Stimulated activated CD4-positive, alpha-beta T cell treated with anti-CD3 and anti-CD28 coated beads, Interleukin-4, amount 100 ng/mL, for 4 hours (primary cell): ENCODE measurements at places on chromosomes 3 and 15.
A peak's percentile ranks its signal among the peaks of the same experiment; 100 is the strongest.

- DNase-seq: no peak
Measured at GRCh38 chr3:150270883-150271590, 137.1 kb upstream of the TSC22D2 start.

GRCh38 chr3:119235151-119235550 is 5.5 kb downstream of the B4GALT4 start:
- no peak for DNase-seq

DNA sequence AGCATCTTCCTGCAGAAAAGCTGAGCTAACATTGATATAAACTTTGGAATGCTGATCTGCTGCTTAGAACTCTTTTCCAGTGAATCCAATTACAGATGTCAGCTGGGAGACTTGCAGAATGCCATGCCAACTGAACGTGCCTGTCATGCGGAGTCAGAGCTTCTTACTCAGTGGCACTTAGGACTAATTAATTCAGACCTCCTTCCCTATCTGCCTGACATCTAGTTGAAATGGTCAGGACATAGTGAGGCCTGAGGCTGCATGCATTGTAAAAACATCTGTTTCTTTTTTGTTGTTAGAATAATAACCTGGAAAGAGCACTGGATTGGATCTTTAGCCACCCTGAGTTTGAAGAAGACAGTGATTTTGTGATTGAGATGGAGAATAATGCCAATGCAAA is 112.6 kb downstream of the USP13 start:
- no peak for DNase-seq

DNA sequence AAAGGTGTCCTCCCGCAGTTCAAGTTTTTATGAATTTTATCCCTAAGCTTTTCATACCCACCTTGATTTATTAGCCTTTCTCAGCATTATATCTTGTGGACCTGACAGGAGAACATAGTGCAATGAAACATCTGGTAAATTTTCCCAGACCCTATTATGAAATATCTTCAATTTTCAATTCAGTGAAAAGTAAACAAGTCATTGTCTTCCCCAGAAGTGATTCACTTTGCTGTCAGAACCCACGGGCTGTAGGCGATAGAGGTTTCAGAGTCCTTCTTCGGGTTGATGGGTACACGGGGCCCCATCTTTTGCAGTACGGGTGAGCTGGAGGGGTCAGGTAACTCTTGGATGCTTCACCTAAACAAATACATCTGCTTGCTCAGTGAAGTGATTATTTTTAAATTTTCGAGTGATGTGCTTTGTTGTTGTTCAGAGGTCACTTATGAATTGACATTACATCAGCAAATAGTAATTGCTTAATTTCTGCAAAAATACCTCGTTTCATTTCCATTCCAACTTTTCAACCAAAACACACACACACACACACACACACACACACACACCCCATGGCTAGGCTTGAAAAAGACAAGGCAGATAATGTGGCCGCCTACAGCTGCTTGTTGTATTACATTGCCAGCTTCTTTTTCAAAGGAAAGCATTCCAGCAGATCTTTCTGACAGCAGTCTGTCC is 102.9 kb downstream of the SEMA6D start:
- DNase-seq: no peak

- peak; percentile 60 for DNase-seq
Measured at GRCh38 chr3:188749010-188749617, 422.7 kb upstream of the TPRG1 start.

DNA sequence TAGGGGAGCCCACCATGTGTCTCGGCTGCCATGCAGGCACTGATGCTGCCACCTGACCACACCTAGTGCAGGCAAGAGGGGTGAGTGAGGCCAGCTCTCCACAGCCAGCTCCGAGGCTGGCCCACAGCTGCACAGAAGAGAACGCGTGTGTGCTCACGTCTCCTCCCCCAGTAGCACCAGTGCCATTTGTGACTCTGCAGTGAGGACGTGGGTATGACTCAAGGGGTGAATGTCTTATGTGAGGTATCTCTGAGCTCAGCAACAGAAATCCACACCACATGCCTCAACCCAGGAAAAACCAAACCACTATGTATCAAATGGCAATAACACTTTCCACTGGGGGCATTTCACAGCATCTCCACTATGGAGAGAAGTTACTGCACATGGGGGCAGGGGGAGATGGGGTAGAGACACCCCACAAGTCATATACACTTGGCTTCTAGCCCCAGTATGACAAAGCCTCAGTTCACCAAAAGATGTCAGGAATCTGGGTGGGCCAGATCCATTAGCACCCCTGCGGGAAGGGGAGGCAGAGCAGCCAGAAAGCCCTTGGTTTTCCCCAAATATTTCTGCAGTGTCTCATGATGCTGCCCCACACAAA is 87.6 kb downstream of the LRIG1 start:
- DNase-seq: no peak

GRCh38 chr3:149647285-149647684 is 10.5 kb downstream of the WWTR1 start:
- DNase-seq: no peak

DNA sequence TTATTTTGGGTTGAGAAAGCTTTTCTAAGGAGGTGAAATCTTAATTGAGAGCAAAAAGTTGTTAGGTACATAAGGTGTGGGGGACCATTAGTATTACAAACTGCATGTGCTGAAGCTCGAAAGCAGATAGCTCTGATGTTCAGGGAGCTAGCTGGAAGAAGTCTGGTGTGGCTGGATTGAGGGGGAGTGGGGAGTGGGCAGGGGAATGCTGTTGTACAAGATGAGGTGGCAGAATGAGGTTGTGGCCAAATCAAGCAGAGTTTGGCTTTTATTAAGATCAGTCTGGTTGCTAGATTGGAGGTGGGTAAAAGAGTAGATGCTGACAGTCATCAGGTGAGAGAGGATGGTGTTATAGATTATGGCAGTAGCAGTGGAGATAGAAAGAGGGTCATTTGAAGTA is 32.1 kb downstream of the UBE2E2 start:
- no peak for DNase-seq

GRCh38 chr3:10770547-10770946 is 45.5 kb upstream of the SLC6A11 start:
- no peak for DNase-seq

- peak; percentile 76 for DNase-seq
Measured at GRCh38 chr3:40584625-40585189, 59.9 kb downstream of the ZNF621 start.

DNA sequence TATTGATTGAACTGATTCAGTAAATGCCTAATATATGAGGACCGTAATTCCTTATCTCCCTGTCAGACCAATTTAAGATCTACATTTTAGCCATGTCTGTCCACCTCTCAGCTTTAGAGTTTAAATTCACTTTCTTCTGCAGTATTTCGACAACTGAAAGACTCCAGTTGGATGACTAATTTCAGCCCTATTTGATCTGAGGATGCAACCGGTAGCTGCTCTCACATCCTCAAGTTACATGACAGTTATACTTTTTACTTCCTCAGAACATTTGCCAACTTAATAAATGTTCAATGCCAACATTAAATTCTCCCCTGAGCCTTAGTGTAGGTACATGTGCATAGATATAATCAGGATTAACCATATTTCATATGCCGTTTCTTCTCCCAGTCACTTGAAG is 2.5 kb upstream of the HHLA2 start:
- no peak for DNase-seq

DNA sequence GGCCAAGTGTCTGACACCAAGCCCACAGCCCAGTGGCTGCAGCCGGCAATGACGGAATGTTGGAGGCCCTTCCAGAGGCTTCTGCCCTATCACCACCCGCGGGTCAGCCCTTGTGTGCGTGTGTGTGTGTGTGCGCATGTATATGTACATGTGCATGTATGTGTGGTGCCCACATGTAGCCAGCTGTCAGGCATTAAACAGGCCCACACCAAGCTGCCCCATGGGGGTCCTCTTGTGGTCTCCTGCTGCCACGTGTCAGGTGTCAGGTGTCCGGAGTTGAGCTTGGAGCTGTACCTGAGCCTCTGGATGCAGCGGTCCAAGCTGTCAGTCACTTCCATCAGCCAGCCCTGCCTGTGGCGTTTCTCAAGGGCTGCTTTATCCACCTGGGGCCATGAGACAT is 13.9 kb downstream of the UROC1 start:
- DNase-seq: no peak

DNA sequence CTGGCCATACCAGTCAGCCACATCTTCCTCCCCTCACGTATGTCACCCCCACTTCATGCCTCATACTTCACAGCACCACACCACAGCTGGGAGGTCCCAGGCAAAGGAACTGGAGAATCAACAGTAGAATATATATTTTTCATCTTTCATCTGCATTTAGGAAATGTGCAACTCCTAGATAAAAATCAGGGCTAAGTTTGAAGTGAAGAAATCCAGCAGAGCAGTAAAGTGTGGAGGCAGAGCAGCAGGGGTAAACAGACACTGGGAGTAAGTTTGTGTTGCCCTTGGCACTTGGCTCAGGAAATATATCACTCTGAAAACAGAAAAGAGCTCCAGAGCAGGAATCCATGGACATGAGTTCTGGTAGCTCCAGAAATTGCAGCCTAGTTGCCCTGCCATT is 2.8 kb upstream of the HERC1 start:
- no peak for DNase-seq

DNA sequence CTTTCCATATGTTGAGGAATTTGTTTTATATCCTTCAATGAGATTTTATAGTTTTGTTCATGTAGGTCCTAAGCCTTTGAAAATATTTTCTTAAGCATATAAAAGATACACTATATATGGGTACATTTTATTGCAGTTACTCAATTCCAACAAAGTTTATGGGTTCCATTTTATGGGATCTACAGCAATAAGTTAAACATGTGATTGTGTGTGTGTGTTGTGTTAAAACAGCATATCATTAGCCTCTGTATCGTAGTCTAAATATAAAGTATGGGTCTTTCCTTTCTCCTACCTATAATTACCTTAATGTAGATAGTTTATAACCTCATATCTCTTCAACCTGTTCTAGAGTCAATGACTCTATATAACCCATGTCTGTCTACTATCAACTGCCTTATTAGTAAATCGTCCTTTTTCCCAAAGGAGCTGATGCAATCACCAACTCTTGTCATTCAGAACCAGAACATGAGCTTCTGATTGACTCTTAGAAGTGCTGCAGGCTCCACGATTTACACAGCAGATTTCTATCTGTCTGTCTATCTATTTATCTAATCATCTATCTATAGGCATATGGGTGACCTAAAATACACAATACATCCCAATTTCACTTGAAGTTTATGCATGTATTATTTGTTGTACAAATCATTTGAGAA is 512.6 kb upstream of the CBLB start:
- DNase-seq: no peak

GRCh38 chr3:127610105-127610504 is 11.9 kb downstream of the MCM2 start:
- DNase-seq: no peak

DNA sequence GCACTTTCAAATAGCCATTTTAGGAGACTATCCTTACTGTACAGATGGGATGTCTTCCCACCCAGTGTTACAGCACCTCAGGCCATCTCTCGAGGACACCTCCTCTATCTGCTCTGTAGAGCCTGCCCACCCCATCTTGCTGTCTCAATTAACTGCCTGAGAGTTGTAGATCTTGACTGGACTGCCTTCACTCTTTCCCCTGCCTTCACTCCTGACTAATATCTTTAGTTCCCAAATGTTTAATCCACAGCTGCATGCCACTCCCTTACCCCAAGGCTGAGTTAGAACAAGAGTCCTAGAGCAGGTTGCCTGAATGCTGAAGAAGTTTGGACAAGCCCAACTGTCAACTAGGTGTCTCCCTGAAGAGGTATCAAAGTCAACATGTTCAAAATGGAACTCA is 1.3 kb upstream of the PP2D1 start:
- no peak for DNase-seq
